ENCODE measurements at places on chromosomes 12 and 14.

GRCh38 chr14:95557291-95557690 is 22.4 kb downstream of the GLRX5 start:
- no peak for DNase-seq

- DNase-seq, result no peak
Measured at GRCh38 chr12:116926283-116927243, 15.8 kb downstream of the FBXW8 start.

DNA sequence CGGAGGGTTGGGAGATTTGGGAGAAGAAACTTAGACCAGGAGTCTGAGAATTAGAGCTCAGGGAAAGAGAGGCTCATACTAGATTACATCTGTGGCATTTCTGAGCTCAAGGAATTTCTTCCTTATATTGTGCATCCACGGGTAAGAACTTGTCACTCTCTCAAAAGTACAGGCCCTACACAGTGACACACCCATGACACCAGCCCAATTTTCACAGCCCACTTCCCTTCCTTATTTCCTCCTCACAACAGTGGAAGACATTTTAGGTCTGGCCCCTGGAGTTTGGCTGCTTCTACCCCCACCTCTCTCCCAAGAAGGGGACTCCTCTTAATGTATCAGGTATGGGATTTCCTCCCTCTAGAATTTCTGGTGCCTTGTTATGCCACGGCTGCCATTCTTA is 9.2 kb upstream of the ZNF385A start:
- DNase-seq, result no peak

DNA sequence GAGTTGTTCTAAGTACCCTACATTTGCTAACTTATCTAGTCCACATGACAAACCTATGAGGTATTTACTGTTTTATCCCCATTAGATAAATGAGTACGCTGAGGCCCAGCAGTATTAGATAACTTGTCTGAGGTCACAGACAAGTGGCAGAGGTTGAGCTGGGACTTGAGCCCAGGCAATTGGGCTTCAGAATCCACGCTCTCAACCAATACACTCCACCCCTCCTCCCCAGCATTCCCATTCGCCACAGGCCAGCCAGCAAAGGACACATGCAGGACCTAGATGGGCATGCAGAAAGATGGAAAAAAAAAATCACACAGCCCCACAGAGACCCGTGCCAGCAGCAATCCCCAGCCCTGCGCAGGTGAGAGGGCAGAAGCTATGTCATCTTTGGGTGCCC is 12.4 kb downstream of the HDAC7 start:
- no peak for DNase-seq

- no peak for DNase-seq
Measured at GRCh38 chr12:105036937-105037649, 47.2 kb downstream of the ALDH1L2 start.

- no peak for DNase-seq
Measured at GRCh38 chr14:73732006-73732405, 17.8 kb upstream of the PNMA1 start.

- no peak for DNase-seq
Measured at GRCh38 chr14:52153939-52154338, 85.1 kb upstream of the NID2 start.

DNA sequence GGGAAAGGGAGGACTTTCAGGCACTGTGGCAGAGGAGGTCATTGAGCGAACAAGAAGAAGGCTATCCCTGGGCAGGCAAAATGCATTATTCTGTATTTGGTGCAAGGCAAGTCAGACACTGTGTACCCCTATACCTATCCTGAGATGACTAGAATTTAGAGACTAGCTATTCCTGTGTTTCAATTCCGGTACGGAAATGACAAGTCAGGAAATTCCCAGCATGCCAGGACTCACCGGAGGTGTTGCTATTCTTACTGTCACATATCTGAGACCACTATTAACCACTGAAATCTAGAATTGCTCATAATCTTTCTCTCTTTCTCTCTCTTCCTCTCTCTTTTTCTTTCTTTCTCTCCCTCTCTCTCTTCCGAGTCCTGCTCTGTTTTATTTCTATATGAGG is 297.1 kb downstream of the PDZRN4 start:
- no peak for DNase-seq

DNA sequence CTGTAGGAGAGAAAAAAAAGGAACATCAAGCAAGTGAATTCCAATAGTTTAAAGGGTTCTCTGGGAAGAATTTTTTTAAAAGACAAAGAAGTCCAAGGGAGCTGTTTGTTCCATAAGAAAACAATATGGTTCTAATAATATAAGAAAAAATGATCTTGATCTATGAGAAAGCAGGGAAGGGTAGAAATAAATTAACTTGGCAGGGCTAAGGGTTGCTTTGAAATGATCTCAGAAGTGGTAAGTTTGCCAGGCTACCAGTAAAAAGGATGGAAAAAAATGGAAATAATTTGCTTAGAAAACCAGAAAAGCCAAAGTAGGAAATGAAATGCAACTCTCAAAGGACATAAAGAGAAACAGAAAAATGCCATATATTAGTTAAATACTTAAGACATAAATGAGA is 41.7 kb upstream of the EMP1 start:
- DNase-seq, result no peak

GRCh38 chr12:8779281-8779680 is 43.1 kb upstream of the A2ML1 start:
- DNase-seq, result no peak

DNA sequence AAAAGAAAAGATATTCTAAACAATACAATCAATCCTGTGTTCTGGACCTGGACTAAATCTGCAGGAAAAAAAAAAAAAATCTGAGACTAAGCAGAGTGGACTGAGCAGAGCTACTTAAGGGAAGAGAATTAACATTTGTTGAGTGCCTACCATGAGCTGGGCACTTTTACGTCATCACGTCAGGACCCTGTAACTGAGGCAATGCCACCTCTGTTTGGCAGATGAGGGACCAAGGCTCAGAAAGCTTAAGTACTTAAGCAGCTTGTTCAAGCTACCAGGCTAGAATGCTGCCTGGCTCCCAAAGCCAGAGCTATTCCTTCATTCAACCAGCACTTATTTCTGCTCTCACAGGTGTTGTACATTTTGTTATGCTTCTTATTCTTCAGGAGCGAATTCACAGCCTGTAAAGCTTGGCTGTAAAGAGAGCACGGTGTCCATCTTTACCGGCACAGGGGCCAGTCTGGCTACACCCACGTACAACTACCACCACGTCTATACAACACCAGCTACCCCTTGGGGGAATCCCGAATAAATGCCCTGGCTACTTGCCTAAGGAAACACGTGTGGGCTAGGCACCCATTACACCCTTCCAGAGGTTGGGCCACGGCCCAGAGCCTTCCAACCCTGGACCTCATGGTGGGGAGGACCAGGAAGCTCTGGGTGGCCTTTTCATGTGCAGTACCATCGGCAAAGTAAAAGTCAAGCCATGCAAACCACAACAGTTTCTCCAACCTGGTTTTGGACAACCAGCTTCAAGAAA is 27.0 kb downstream of the TMCC3 start:
- DNase-seq, result no peak

DNA sequence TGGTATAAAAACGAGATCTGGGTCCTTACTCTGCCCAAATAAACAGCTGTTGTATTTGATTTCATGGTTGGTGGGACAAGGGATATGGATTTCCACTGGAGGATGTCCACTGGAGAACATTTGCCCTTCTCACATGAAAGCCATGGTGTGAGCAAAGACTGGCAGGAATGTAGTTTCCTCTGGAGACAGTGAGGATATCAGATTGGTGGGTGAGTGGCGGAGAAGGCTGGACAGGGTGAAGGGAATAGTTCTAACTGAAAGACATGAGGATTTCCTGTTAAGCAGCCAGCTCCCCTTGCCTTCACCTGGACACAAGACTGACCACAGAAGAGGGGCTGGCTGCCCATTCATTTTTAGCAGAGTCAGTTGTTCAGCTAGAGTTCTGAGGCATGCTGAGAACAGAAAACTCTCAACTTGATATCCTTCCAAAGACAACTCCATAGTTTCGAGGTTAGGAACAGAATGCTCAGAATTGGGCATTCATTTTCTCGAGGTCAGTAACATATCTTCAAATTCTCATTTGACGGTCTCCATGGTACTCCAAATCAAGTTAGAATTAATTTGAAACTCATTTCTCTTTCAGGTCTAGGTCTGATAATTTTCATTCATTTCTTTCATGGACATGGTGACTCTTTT is 365.7 kb downstream of the LRIG3 start:
- DNase-seq, result no peak

DNA sequence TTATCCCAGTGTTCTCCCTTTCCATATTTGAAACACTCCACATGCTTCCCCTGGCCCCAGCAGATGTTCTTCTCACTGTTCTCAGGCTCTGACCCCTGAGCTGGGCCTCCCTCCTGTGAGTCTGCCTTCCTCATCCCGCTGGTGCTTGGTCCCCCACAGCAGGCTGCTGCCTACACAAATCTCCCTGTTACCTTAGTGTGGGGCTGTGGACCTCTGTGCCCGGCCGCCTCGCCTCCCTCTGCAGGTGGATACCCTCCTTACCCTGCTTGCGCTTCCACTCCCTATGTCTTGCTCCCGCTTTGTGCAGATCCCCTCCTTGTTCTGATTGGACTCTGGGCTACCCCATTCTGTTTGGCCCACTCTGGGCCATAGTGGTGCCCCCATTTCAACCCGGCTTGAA is 6.9 kb downstream of the DERA start:
- no peak for DNase-seq

DNA sequence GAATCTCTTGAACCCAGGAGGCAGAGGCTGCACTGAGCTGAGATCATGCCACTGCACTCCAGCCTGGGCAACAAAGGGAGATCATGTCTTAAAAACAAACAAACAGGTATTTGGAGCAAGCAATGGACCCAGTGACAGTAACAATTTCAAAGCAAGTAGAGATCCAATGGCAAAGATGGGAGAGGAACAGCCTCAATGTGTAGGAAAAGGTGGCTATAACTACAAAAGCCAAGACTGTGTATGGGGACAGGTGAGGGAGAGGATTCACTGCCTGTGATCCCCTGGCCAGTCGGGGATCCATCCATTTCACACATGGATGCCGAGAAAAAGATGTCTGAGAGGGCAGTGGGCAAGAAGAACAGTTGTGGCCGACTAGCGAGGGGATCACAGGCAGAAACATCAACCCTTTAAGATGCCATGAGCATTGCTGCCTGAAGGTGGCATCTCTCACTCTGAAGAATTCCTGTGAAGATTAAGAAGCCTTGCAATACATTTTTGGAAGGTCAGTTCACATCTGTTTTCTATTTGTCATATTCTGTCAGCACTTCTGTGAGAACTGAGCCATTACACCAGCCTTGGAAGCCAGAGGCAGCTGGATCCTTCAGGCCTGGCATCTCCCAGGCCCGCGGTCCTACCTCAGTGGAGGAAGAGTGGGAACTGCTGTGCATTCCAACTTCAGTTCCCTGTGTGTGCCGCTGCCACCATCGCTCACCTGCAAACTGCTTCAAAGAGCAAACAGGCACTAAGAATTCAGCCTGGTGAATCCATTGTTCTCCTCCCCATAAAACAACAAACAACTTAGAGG is 54.5 kb upstream of the FRS2 start:
- no peak for DNase-seq

DNA sequence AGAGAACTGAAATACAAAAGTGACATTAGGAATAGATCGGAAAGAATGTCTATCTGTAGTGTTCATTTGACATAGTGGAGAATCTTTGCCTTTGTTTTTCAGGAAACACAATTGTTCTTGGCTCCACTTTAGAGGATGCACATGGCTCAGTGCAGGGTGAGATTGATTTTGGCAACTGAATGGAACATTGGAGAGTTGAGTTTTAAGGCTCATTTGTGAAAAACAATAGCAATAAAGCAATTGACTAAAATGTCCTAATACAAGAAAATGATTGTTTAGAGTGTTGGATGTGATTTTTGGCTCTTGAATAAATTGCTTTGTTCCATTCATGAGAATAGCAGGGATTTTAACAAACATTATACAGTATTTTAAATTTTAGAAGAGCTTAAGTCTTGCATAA is 116.4 kb downstream of the SLC38A1 start:
- DNase-seq, result no peak

DNA sequence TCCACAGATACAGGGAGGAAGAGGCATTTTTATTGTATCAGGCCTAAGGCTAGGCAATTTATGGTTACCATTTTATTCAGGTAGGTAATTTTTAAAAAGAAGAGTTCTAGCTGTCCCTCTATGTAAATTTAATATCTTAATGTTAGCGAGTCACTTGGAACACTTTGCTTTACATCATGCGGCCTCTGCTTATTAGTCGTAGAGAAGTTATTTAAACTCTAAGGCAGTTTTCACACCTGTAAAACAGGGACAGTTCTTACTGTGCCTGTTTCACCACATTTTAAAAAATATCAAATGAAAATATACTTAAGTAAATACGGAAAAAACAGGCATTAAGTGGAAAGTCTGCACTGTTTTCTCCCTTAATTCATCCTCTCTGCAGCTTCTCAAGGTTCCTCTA is 71.4 kb upstream of the POC1B start:
- DNase-seq, result no peak

GRCh38 chr14:47149326-47149725 is 497.7 kb upstream of the RPL10L start:
- DNase-seq, result no peak
